ENCODE measurements at places on chromosomes 7 and 10. TPM values are rescaled to one million over a fixed set of nuclear protein-coding genes. Genes with fewer than 3 reads are reported as not detected.

The PKD2L1 gene
- not detected for total RNA-seq

The INSYN2A gene
- not detected for total RNA-seq

The WDFY4 gene
- total RNA-seq = 1.3 TPM

The PTF1A gene
- total RNA-seq = not detected

The PCLO gene
- total RNA-seq = 3.8 TPM

The SEMA4G gene
- 1.9 TPM for total RNA-seq

The CPN1 gene
- not detected for total RNA-seq

The TBC1D12 gene
- total RNA-seq = 10.5 TPM

The SFRP4 gene
- not detected for total RNA-seq

The AVPI1 gene
- total RNA-seq = 2.9 TPM

The SFTPD gene
- 0.29 TPM for total RNA-seq

The GCK gene
- total RNA-seq = 0.19 TPM

The NPSR1 gene
- not detected for total RNA-seq

The FUOM gene
- total RNA-seq = 22.4 TPM

The KNDC1 gene
- total RNA-seq = not detected

The GDF10 gene
- total RNA-seq = not detected

The CYP17A1 gene
- total RNA-seq = not detected

The EPDR1 gene
- total RNA-seq = 1.3 TPM

The CRHR2 gene
- total RNA-seq = not detected

The TAS2R4 gene
- 1.9 TPM for total RNA-seq

The CCDC136 gene
- 2.3 TPM for total RNA-seq

The ITPRID1 gene
- not detected for total RNA-seq

The STRA8 gene
- total RNA-seq = not detected

The FAM25C gene
- not detected for total RNA-seq

The GARIN1A gene
- total RNA-seq = 1.2 TPM

The SUN3 gene
- total RNA-seq = not detected

The ZNF488 gene
- 0.10 TPM for total RNA-seq

The COL28A1 gene
- total RNA-seq = not detected

The VDAC2 gene
- total RNA-seq = 210 TPM

The SAP25 gene
- total RNA-seq = not detected

The SERPINE1 gene
- total RNA-seq = 2,259 TPM

The COL13A1 gene
- 16.7 TPM for total RNA-seq

The WDR86 gene
- not detected for total RNA-seq

The NOS3 gene
- 67.6 TPM for total RNA-seq

The CCL24 gene
- total RNA-seq = not detected

The SRRM3 gene
- total RNA-seq = 0.67 TPM

The TEX36 gene
- not detected for total RNA-seq

The VOPP1 gene
- 166 TPM for total RNA-seq

The SMNDC1 gene
- total RNA-seq = 7.2 TPM

The NACAD gene
- 0.76 TPM for total RNA-seq

The EEF1AKMT2 gene
- total RNA-seq = 19.8 TPM

The OIT3 gene
- 0.19 TPM for total RNA-seq

Measured in vein endothelial cell (primary cell).